ENCODE measurements at places on chromosomes 12 and 14. TPM values are rescaled to one million over a fixed set of nuclear protein-coding genes. Genes with fewer than 3 reads are reported as not detected.

GRCh38 chr12:42240131-42240750 lies 2.2 kb upstream of the YAF2 start:
- no peak for DNase-seq

GRCh38 chr14:60905923-60906322 lies 75.0 kb downstream of the TRMT5 start:
- no peak for DNase-seq

DNA sequence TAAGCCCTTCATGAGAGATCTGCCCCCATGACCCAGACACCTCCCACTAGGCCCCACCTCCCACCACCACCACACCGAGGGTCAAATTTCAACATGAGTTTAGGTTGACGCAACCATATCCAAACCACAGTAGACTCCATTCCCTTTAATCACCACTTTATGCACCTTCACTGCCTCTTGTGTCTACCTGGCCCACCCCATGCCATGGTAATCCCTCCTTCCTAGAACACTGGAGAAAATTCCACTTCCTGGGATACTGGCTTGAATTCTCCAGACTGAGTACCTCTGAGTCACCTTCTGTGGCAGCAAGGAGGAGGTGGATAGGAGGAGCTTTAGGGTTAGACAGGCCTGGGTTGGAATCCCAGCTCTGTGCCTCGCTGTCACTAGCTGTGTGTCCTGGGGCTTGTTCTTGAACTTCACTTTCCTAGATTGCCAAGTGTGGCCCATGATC lies 26.1 kb upstream of the CIPC start:
- peak; percentile 74 for DNase-seq

DNA sequence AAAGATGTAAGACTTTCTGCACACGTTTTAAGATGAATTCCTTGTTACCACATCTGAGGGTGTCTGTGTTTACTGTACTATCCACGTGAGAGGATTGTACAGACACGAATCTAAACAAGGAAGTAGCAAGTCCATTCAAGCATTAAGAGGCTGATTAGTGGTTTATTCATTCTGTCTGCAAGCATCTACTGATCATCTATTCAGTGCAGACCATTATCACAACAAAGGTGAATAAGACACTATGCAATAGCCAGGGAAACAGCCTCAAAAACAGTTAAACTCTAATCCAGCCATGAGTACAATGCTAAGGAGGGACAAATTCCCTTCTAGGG lies 111.6 kb upstream of the PZP start:
- DNase-seq = no peak

DNA sequence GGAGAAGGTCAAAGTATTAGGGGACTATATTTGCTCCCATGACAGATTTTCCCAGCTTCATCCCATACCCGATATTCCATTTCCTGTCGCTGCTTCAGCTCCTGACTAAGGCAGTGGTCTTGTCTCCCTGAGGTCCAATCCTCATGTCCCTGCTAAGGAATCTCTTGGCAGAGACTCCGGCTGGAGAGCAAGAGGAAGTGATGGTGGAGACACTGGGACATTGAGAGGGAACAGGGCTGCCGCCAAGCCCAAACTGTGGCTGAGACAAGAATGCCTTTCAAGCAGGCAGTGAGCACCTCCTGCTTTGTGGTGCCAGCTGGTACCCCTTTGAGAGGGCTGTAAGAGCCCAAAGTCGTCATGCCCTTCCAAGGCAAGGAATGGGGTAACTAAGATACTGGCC lies 5.5 kb downstream of the SP7 start:
- no peak for DNase-seq

DNA sequence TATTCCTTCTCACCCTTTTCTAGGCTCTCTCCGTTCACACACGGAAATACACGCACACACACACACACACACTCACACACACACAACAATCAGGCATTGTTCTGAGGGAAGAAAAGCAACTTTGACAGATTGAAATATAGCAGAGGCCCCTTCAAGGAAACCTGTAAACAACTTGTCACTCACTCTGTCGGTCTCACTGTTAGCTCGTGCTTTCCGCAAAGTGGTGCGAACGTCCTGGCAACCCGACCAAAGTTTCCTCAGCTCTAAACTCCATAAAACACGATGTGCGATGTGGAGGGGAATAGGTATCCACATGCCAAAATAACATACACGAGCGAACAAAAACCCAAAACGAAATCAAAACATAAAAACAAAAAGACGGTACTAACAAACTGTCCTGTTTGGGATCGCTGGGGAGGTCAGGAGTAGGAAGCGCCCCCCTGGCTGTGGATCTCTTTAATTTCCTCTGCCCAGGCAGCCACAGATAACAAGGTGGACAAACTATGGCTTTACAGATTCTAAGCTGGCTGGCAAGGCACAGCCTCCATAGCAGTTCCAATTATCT lies 822 bp upstream of the SOX5 start:
- peak; percentile 54 for DNase-seq

- DNase-seq = no peak
Observed at GRCh38 chr14:104210817-104211195, 72.4 kb downstream of the KIF26A start.

DNA sequence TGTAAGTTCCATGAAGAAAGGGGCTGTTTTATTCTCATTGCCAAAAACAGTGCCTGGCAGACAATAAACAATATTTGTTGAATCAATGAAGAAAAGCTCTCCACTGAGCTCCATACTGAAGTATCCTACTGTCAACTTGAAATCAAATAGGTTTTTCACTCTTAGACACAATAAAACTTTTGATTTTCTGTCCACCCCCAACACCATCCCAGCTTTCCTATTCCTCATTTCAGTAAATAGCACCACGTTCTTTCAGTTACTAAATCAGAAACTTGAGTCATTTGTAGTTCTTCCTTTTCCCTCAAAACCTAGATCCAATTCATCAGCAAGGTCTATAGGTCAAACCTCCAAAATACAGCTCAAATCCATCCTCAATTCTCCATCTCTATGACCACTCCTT lies 113.3 kb downstream of the PTGER2 start:
- no peak for DNase-seq

GRCh38 chr14:99891900-99892299 lies 98.7 kb downstream of the EML1 start:
- DNase-seq = no peak

GRCh38 chr12:74980510-74980909 lies 229.1 kb downstream of the KCNC2 start:
- no peak for DNase-seq

- no peak for DNase-seq
Observed at GRCh38 chr12:54215989-54216796, 27.4 kb upstream of the SMUG1 start.

- no peak for DNase-seq
Observed at GRCh38 chr14:86787717-86788116, 1205.3 kb downstream of the GALC start.

DNA sequence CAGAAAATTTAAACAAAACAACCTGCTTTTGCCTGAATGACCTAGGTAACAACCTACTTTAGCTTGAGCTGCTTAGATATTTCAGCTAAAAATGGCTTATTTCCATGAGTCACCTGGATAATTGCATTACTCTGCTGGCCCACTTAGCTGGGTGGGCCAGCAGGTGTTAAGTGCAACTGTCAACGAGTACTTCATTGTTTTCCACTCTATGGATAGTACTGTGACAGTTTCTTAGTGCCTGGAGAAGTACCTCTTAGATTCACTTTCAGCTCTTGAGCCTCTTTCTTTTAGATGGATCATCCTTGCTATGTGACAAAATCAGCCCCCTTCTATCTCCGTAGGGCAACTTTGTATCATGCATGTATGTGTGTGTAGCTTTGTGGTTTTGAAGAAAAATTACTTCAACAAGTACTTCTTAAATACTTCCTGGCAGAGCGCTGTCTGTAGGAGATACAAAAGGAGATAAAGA lies 368.2 kb upstream of the ATP2B1 start:
- no peak for DNase-seq

GRCh38 chr14:50823762-50824636 lies 7.0 kb downstream of the NIN start:
- DNase-seq = no peak

DNA sequence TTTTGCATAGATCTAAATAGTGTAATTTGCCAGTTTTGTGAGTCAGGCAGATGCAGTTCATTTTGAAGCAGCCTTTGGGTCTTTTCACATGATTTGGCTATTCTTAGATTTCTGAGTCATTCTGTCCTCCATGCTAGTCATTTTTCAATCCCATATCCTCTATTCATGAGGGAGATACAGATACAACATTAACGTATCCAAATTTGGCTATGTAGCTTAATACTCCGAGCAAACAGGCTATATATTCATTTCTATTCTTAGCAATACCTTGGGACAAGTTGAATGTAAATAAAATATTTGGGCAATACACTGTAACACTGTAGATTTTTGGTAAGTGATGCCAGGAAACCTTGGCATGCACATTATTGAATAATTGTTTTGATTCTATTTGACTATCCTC lies 270.7 kb upstream of the PDE3A start:
- DNase-seq = no peak

- no peak for DNase-seq
Observed at GRCh38 chr12:62899568-62900390, 35.2 kb downstream of the PPM1H start.

DNA sequence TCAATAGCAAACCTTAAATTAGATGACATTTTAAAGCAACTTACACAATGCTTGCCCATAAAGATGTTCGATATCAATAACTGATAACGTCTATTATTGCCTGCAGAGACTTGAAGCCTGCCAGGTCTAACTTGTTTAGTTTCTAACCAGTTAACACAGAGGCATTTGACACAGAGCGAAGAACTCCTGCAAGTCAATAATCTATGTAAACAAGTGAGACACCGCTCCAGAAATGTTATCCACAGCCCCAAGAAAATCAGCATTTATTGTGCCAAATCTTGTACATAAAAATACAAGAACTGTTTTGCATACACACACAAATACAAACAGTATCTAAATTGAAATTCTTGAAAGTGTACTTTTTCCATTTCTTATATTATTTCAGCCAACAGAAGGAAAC lies 236.0 kb upstream of the DIO3 start:
- no peak for DNase-seq

DNA sequence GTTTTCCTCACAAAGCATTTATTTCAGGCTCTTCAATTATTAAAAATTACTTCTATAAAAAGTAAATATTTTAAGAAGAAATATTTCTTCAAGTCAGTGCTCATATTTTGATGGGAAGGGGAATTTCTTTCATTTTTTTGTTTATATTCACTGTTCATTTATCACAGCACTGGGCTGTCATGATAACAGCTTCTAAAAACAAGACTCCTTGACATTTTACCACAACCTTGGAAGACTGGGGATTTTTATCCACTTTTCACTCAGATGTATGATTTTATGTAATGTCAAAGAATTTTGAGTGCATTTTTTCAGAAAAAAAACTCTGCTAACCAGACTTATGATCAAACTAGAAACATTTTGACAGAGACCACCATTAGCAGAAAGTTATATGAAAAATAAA lies 149.7 kb downstream of the PHLDA1 start:
- no peak for DNase-seq

DNA sequence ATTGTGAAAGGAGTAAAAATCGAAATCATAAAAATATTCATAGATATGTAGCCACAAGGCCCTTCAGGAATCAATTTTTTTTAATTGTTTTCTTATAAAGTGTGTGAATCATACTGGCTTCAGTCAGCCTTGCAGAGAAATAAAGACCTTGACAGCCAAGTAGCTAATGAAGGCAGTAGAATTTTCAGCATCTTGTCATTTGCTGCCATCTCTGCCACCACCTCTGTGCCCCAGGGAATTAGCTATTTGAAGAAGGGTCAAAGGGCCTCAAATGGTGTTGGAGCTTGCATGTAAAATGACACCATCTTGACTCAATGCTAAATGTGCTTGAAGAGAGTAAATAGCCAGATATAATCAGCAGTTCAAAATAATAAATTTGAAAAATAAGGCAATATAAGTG lies 359.4 kb upstream of the DCN start:
- no peak for DNase-seq

GRCh38 chr14:71361336-71361735 lies 454.1 kb downstream of the PCNX1 start:
- DNase-seq = no peak

The EML5 gene
- 0.13 TPM for total RNA-seq

The GPR132 gene
- total RNA-seq = 0.40 TPM

The SCN8A gene
- 5.3 TPM for total RNA-seq

The CLEC4D gene
- not detected for total RNA-seq

The ERBB3 gene
- total RNA-seq = 93.2 TPM

The INHBC gene
- 51.9 TPM for total RNA-seq

All from left lobe of liver (tissue), 2 donors.